ENCODE measurements at places on chromosomes 2 and 18.

GRCh38 chr2:113964436-113964835 lies 74.5 kb downstream of the ACTR3 start:
- DNase-seq, result no peak

- no peak for DNase-seq
Observed at GRCh38 chr2:6866275-6866671, 566 bp upstream of the CMPK2 start.

- DNase-seq, result peak; percentile 45
Observed at GRCh38 chr18:76620321-76621170, 125.5 kb upstream of the ZNF516 start.

GRCh38 chr2:200679127-200679526 lies 93.3 kb downstream of the AOX1 start:
- no peak for DNase-seq

- no peak for DNase-seq
Observed at GRCh38 chr2:240425236-240425615, 10.2 kb upstream of the GPC1 start.

- no peak for DNase-seq
Observed at GRCh38 chr2:222300726-222301052, 1.9 kb upstream of the PAX3 start.

GRCh38 chr2:235077046-235077445 lies 125.2 kb downstream of the SH3BP4 start:
- no peak for DNase-seq

DNA sequence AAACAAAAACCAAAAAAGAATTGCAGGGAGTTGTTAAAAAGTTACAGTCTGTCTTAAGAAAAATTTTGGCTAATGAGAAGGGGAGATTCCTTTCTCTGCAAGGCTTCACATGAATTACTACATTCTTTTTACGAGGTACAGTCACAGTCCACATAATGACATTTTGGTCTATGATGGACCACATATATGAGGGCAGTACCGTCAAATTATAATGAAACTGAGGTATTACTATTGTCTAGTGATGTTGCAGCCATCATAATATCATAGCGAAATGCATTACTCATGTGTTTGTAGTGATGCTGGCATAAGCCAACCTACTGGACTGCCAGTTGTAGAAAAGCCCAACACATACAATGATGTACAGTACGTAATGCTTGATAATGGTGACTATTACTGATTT lies 12.5 kb downstream of the SERPINB7 start:
- DNase-seq, result no peak

GRCh38 chr18:55522011-55522410 lies 66.0 kb downstream of the TCF4 start:
- no peak for DNase-seq

DNA sequence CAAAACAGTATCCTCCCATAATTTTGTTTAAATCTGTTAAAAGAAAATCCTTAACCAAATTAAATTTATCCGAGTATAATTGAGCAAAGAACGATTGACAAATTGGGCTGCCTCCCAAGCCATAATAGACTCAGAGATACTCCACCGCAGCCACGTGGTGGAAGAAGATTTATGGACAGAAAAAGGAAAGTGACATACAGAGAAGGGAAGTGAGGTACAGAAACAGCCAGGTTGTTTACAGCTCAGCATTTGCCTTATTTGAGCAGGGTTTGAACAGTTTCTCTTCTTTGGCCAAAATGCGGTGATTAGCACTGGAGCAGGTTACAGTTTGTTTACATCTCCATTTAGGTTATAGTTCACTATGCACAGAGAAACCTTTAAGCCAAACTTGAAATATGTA lies 60.8 kb downstream of the KYNU start:
- DNase-seq, result no peak

DNA sequence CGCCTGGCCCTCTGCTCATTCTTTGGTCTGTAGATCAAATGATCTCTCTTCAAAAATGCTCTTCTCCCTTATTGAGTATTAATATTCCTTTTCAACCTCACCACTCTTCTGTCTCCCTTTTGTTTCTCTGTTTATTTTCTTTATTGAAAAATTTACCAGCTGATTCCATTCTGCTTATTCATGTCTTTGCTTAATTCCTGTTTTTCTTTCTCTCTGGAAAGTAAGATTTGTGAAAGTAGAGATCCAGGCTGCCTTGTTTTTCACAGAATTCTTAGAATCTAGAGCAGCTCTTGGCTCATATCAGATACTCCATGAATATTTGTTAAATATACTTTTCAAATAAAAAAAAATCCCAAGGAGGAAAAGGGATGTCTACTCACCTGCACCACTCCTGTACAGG lies 157.0 kb downstream of the DOCK10 start:
- no peak for DNase-seq

- DNase-seq, result no peak
Observed at GRCh38 chr2:203209538-203209937, 29.3 kb upstream of the CYP20A1 start.

- DNase-seq, result no peak
Observed at GRCh38 chr2:195548198-195548940, 108.7 kb upstream of the SLC39A10 start.

DNA sequence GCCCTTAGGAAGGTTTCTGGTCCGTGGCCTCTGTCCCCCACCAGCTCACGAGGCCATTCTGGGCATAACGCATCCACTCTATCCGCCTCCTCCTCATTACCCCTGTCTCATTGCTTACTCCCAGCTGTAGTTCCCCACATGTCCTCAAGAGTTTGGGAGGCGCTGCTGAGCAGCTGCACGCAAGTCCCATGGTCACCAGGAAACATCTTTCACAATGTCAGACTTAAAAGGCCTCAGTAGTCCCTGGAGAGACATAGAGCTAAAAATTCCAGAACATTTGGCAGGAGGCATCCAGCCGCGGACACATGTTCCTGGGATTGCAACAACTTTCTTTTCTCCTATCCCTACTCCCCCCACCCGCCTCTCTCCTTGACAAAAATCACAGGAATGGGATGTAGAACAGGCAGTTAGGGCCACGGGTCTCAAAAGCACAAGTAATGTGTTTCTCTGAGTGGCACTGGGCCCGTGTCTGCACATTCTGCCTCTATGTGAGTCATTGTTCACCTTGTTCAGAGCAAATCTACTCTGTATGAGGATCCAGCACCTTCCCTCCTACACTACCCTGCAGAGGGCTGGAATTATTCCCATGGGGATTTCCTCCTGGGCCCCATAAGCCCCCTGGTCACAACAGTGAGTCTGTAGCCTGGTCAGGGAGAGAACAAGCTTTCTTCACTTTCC lies 8.1 kb downstream of the LBH start:
- peak; percentile 90 for DNase-seq

- DNase-seq, result no peak
Observed at GRCh38 chr2:204880928-204881327, 335.7 kb downstream of the PARD3B start.

DNA sequence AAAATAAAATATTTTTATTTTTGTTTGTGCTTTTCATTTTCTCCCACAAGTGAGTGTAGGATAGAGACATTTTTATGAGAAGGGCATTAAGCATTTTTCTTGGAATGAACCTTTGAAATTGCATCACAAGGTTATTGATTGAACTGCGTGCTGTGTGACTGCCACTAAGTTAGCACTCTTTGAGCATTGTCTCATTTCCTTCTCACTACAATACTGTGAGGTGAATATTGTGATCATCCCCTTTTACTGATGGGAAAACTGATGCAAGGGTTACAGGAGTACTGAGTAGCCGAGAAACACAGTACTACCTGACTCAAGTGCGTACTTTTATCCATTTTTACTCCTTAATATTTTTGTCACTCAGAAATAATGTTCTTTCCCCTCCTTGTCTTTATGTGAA lies 2.0 kb downstream of the NBEAL1 start:
- no peak for DNase-seq

DNA sequence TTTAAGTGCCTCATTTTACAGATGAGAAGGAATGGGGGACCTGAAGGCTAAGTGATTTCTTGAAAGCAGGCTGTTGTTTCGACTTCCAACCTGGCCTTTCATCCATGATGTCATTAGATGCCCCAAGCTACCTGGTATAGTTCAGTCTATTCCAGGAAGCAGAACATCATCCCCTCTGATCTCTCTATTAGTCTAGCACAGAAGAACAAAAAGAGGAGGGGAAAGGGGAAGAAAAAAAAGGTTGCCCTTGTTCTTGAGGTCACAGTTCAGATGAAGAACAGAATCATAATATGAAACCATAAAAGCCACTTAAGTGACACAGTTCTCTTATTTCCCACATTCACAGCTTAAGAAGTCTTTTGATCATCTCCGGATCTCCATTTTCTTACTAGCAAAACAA lies 386.2 kb upstream of the HNRNPA3 start:
- DNase-seq, result no peak

GRCh38 chr2:30095402-30095801 lies 51.4 kb upstream of the YPEL5 start:
- DNase-seq, result no peak

DNA sequence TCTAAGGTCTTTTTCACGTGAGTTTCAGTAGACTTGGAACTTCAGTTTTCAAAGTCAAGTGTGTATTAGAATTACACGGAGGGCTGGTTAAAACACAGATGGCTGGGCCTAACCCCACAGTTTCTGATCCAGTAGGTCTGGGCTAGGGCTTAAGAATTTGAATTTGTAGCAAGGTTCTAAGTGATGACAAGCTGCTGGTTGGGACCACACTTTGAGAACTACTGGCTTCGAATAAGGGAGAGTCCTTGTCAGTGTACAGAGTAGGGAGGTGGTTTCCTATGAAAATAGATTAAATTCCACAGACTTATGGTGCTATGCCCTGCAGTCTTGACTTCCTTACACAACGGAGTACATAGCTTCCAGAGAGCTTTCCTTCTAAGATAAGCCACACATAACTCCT lies 4.5 kb downstream of the RHOB start:
- no peak for DNase-seq

DNA sequence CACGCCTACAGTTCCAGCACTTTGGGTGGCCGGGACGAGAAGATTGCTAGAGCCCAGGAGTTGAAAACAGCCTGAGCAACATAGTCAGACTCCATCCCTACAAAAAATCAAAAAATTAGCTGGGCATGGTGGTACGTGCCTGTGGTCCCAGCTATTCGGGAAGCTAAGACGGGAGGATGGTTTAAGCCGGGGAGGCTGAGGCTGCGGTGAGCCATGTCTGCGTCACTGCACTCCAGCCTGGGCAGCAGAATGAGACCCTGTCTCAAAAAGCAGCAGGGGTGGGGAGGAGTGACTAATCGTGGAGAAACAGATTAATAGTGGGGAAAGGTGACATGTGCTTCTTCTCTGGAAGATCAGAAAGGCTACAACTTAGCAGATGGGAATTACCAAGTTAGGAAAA lies 58.1 kb upstream of the GPC1 start:
- no peak for DNase-seq

GRCh38 chr2:16899958-16900357 lies 234.3 kb upstream of the CYRIA start:
- DNase-seq, result no peak

DNA sequence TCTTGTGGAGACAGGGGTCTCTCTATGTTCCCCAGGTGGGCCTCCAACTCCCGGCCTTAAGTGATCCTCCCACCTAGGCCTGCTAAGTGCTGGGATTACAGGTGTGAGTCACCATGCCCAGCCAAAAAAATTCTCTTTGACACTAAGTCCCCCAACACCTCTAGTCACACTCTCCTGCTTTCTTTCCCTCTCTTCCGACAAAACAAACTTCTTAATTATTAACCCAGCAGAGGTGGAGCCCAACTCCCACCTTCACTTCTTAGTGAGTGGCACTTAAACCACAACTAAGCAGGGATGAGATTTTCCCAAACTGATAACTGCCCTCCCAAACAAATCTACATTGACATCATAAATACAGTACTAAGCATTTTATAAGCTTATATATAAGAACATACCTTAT lies 60.5 kb upstream of the PMAIP1 start:
- DNase-seq, result no peak

GRCh38 chr18:44946529-44947113 lies 265.9 kb downstream of the SETBP1 start:
- no peak for DNase-seq

GRCh38 chr2:65164426-65164891 lies 34.6 kb upstream of the RAB1A start:
- DNase-seq, result no peak

- no peak for DNase-seq
Observed at GRCh38 chr2:96271995-96272394, 6.0 kb downstream of the CIAO1 start.

DNA sequence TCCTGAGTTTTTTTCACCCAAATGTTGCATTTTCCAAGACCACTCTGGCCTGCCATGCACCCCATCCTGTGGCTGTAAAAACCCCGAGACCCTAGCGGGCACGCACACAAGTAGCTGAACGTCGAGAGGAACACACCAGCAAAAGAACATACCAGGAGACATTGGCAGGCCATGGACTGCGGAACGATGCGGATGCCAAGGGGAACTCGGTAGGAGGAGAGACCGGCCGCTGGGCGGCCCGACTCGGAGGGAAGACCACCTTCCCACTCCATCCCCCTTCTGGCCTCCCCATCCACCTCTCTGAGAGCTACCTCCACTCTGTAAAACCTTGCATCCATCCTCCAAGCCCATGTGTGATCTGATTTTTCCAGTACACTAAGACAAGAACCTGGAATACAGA lies 105.5 kb upstream of the CELF4 start:
- no peak for DNase-seq

GRCh38 chr2:36526226-36526625 lies 71.7 kb downstream of the FEZ2 start:
- DNase-seq, result no peak

- peak; percentile 79 for DNase-seq
Observed at GRCh38 chr2:241412144-241412543, 56.1 kb downstream of the FARP2 start.

- no peak for DNase-seq
Observed at GRCh38 chr2:115277366-115277765, 834.9 kb downstream of the DPP10 start.
